Activated naive CD4-positive, alpha-beta T cell treated with anti-CD3 and anti-CD28 coated beads, Interleukin-2, amount 50 U/mL, for 72 hours (primary cell): ENCODE measurements at places on chromosomes 4 and X. TPM values are rescaled to one million over a fixed set of nuclear protein-coding genes. Genes with fewer than 3 reads are reported as not detected.

- no peak for DNase-seq
Measured at GRCh38 chrX:76026292-76026691, 146.6 kb upstream of the PBDC1 start.

DNA sequence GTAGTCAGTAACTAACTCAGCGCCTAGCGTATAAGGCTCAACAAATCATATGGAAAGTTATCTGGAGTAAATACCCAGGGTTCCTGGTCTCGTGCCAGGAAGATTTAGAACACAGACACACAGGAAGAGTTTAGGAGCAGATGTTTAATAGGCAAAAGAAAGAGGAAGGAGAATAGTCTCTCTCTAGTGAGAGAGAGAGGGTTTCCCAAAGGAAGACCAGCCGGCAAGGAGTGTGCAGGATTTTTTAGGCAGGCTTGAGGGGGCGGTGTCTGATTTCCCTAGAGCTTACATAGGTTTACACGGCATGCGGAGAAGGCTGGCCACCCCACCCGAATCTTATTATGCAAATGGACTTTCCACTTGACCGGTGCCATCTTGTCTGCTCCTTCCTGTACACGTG is 284.0 kb upstream of the FRG1 start:
- no peak for DNase-seq

DNA sequence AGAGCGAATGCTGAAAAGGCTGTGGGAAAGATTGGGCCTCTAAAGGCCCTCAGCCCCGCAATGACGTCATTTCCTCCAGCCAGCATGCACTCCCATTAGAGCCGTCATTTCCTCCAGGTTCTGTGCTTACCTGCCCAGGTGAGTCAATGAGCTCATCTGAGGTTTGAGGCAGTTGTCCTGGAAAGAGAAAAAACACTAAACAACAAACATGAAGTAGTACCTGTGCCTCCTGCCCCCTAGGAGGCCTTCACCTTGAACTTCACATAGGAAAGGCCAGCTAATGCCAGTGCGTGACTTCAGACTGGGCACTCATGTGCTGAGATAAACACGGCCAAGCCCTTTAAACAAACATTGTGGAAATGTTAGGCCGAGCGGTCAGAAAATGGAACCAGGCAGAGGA is 55.9 kb downstream of the FHDC1 start:
- no peak for DNase-seq

Gene DGAT2L6
- not detected for total RNA-seq

DNA sequence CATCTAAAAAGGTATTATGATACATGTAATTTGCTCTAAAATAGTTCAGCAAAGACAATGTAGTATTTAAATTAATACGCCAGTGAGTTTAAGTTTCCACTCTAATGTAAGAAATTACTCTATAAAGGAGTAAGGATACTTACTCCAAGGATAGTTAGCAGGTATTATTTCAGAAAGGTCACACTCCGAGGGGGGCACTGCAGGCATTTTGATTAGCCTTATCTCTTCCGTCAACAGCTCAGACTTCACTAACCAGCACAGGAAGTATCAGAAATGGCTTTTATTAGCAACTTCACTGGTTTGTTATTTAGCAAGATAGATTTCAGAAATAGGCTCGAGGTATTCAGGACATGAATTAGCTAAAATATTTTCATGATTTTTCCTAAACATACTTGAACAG is 127.0 kb downstream of the COX18 start:
- no peak for DNase-seq

Gene ARAF
- total RNA-seq = 75.5 TPM

DNA sequence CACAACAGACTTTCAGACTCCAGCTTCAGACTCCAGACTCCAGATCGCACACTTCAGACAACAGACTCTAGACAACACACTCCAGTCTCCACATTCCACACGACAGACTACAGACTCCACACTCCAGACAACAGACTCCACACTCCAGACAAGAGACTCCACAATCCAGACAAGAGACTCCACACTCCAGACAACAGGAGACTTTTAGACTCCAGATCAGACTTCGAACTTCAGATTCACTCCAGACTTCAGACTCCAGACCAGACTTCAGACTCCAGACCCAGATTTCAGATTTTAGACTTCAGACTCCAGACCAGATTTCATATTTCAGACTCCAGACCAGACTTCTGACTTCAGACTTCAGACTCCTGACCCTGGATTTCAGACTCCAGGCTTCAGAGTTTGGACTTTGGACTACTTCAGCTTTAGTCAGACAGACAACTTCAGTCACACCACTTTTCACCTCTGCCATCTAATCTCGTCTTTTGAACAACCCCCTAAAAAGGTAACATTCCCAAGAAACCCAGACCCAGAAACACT is 29.0 kb upstream of the TLR2 start:
- no peak for DNase-seq

Gene ZCCHC18
- total RNA-seq = 0.18 TPM

- no peak for DNase-seq
Measured at GRCh38 chrX:136529795-136530194, 2.2 kb upstream of the VGLL1 start.

GRCh38 chr4:185534866-185535611 is at the start of gene PDLIM3:
TSS of gene PDLIM3 (minus strand) at chr4:185535507. CDS start at chr4:185535434, 73 bp downstream.
- no peak for DNase-seq

DNA sequence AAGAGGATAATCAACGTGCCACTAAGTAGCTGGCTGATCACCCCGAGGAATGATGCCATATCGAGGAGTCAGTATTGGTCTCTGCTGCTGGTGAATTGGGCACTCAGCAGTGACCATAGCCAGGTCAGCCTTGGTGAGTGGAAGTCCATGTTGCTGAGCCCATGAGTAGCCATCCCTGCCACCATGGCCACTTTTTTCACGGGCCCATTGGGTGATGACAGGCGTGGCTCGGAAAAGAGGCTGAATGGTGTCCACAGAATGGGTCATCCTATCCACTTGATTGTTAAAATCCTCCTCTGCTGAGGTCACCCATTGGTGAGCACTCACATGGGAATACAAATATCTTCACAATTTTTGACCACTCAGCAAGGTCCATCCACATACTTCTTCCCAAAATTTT is 114.4 kb downstream of the UBE2NL start:
- no peak for DNase-seq

DNA sequence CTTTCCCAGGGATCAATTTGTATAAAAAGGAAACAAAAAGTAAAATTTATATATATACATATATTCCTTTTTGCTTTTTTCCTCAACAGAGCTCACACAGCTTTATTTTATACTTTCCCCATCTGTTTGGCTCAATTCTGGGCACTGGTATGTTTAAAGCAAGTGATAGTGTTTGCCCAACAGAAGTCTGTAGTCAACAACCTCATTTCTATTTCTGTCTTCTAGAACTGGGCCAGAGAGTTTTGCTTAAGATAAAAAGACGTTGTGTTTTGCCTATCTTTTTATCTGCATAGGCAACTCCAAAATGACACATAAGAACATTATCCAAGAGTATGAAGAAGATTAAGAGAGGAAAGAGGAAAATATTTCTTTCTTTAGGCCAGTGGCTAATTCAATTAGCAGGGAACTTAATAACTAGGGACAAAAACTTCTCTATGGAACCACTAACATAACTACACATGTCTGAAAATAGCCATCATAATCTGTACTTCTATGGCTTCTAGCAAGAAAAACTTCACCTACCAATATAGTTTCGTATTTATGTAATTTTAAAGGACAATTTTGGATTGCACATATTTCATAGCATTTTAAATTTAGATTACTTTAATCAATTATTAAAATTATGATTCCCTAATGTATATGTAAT is 1300.5 kb downstream of the ARAP2 start:
- DNase-seq = no peak

DNA sequence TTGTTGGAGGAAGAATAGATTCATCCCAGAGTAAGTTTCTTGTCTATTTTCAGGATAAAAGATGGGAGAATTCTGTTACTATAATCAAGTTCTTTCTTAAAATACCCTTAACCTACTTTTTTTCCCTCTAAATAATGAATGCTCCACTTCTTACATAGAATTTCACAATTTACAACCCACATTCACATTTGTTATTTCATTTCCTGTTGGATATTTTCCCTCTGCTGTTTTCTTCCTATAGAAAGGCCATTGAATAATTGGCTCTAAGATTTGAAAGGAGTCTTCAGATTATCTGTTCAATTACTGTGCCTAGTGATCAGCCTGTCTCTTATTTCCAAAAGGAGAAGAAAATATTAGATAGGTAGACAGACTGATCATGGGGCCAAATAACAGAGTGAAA is 79.7 kb downstream of the CPE start:
- no peak for DNase-seq
